ENCODE measurements at places on chromosomes 11 and 22.

- no peak for DNase-seq
Measured at GRCh38 chr11:118939953-118940598, 14.3 kb upstream of the BCL9L start.

- DNase-seq: no peak
Measured at GRCh38 chr11:61145228-61146005, 15.8 kb downstream of the VPS37C start.

DNA sequence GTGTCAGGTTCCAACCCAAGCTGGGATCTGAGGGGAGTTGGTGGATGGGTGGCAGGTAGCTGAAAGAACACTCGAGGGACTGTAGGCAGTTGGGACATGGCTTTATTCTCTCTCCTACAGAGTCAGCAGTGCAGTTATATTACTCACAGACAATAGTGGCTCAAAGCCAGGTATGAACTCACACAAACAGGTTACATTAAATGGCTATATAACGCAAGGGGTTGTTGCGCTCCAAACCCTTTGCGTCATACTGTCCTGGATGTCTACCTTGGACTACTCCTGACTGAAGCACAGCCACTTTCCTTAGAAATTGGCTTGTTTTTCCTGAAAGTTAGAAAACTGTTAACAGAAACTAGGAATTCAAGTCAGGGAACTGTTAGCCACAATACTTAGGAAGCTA, 66.4 kb upstream of the OR4B1 start:
- no peak for DNase-seq

- no peak for DNase-seq
Measured at GRCh38 chr11:70367071-70367470, 31.3 kb upstream of the CTTN start.

- DNase-seq: no peak
Measured at GRCh38 chr11:125585487-125585886, 7.2 kb upstream of the STT3A start.

GRCh38 chr11:126080161-126080941, 17.7 kb upstream of the CDON start:
- DNase-seq: no peak

DNA sequence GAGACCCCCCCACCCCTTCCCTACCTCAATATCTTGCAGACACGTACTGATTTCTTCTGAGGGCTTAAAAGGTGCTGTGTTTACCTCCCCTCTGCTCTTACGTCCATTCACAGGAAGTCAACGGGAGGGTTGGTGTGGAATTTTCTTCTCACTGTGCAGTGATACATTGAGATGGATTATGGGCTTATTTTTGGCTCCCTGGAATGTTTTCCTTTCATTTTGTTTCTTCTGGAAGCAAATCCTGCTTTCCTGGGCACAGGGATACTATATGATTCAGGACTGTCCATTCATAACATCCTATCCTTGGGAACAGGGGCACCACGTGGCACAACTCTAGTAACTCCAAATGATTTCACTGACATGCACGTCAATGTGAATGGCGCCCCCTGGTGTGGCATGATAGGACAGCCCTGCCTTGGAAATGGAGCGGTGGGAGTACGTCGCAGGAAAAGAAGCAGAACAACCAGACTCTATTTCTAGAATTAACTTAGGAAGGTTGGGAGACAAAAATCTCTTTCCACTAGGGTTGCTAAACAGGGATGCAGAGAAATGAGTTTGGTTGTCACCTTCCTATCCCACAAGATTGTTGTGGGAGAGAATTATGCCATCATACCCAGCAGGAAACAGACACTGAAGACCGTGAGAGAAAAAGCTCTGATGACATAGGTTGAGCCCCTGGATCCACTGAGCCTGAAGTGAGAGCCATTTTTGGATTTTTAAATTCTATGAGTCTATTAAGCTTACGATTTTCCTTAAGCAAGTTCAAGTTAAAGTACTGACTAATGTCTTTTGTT, 146.5 kb upstream of the RAG2 start:
- no peak for DNase-seq

- no peak for DNase-seq
Measured at GRCh38 chr11:40188848-40189247, 1270.6 kb downstream of the LRRC4C start.

DNA sequence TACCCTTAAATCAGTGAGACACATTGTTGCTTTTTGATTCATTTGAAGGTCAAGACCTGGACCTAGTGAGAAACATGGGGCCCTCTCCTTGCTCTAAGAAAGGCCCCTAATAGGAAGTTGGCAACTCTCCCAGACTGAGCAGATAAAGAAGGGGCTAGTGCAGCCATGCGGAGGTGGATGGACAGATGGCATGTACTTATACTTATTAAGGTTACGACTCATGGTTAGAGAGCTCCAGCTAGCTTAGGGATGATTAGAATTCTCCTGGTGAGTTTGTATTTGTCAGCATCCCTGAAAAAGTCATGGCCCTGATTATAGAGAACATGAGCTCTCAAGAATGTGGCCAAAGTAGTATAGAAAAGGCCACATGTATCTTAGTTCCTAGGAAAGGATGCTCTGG, 112.1 kb upstream of the BDNF start:
- no peak for DNase-seq

Measured in left renal pelvis (tissue), 4 donors.